ENCODE measurements at places on chromosomes 7 and 10.

- no peak overlapping the region for H3K4me3 ChIP-seq
- H3K27ac ChIP-seq: no peak overlapping the region
- no peaks in the 10 kb centered on the region for H3K4me1 ChIP-seq
- H3K27me3 ChIP-seq: no peaks in the 10 kb centered on the region
- DNase-seq: no peak
- no peaks in the 10 kb centered on the region for H3K36me3 ChIP-seq
These were observed 135.4 kb downstream of the CXCL12 start for GRCh38 chr10:44249490-44249889.

DNA sequence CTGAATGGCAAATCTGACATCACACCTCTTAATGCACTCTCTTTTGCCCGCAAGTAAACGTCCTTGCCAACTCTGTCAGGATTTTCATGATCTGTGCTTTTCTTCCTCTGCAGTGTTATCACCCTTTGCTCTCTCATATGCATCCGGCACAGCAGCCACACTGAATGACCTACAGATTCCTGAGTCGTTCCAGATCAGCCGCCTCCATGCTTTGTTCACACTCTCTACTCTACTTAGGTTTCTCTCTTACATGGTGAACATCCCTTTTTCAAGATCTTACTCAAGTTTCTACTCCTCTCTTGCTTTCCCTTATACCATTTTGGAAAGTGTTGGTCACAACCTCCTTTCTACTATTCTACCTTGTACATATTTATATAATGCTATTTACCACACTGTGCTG is 127.7 kb upstream of the AOAH start:
- H3K27ac ChIP-seq: no peak overlapping the region
- no peaks in the 10 kb centered on the region for H3K27me3 ChIP-seq
- no peaks in the 10 kb centered on the region for H3K4me1 ChIP-seq
- H3K36me3 ChIP-seq: peaks cover 40% of the 10 kb centered on the region
- no peak for DNase-seq
- H3K4me3 ChIP-seq: no peak overlapping the region

GRCh38 chr10:29811751-29812427 is 177.1 kb upstream of the SVIL start:
- no peaks in the 10 kb centered on the region for H3K36me3 ChIP-seq
- H3K4me3 ChIP-seq: no peak overlapping the region
- no peak for DNase-seq

GRCh38 chr7:40546616-40547501 is 412.1 kb downstream of the SUGCT start:
- DNase-seq: no peak
- no peaks in the 10 kb centered on the region for H3K4me1 ChIP-seq
- no peak overlapping the region for H3K4me3 ChIP-seq
- H3K27ac ChIP-seq: no peak overlapping the region
- no peaks in the 10 kb centered on the region for H3K36me3 ChIP-seq
- H3K27me3 ChIP-seq: no peaks in the 10 kb centered on the region

GRCh38 chr7:99499371-99499720 is 735 bp downstream of the ZNF394 start:
- H3K27ac ChIP-seq: peak overlapping the region; percentile 97
- peak overlapping the region; percentile 77 for H3K4me3 ChIP-seq
- no peaks in the 10 kb centered on the region for H3K27me3 ChIP-seq
- no peak for DNase-seq

DNA sequence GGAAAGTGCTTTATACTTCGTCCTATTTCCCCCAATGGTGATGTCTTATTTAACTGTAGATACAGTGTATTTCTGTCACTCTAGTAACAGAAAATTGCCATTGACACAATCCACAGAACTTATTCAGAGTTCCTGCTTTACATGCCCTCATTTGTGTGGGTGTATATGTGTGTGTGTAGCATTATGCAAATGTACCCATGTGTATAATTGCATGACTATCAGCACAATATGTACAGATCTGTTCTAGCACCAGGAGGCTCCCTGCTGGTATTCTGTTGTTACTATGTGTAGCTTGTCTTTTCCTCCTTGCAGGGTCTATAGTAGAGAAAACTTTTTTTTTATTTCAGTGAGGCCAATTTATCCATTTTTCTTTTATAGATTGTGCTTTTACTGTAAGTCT is 16.5 kb downstream of the CYP3A43 start:
- DNase-seq: no peak
- H3K4me1 ChIP-seq: no peaks in the 10 kb centered on the region
- no peak overlapping the region for H3K27ac ChIP-seq

GRCh38 chr7:46145412-46145811 is 224.3 kb upstream of the IGFBP3 start:
- no peaks in the 10 kb centered on the region for H3K36me3 ChIP-seq
- H3K4me3 ChIP-seq: no peak overlapping the region
- no peaks in the 10 kb centered on the region for H3K27me3 ChIP-seq
- DNase-seq: no peak
- H3K4me1 ChIP-seq: no peaks in the 10 kb centered on the region
- no peak overlapping the region for H3K27ac ChIP-seq

DNA sequence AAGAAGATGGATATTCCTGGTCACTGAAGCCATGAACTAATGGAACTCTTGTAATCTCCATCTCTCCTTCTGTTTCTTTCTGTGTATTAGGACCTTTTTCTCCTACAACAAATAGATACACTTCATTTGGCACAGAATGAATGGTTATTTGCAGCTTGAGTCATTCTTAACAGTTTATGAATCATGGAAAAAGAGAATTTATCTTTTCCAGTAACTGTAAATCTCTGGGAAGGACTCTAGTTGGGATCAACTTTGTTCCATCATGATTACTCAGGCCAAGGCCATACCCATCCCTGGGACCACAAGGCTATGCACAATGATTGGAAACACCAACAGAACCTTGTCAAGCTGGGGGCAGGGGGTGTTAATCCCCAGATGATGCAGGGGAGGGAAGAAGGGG is 36.1 kb upstream of the MDFIC start:
- H3K4me3 ChIP-seq: no peak overlapping the region
- H3K36me3 ChIP-seq: no peaks in the 10 kb centered on the region
- H3K27me3 ChIP-seq: no peaks in the 10 kb centered on the region
- no peaks in the 10 kb centered on the region for H3K4me1 ChIP-seq
- no peak for DNase-seq

GRCh38 chr7:51321961-51322515 is 5.4 kb upstream of the COBL start:
- no peak for DNase-seq
- peaks cover 20% of the 10 kb centered on the region for H3K27me3 ChIP-seq
- H3K27ac ChIP-seq: no peak overlapping the region
- peaks cover 3% of the 10 kb centered on the region for H3K4me1 ChIP-seq
- H3K4me3 ChIP-seq: no peak overlapping the region

DNA sequence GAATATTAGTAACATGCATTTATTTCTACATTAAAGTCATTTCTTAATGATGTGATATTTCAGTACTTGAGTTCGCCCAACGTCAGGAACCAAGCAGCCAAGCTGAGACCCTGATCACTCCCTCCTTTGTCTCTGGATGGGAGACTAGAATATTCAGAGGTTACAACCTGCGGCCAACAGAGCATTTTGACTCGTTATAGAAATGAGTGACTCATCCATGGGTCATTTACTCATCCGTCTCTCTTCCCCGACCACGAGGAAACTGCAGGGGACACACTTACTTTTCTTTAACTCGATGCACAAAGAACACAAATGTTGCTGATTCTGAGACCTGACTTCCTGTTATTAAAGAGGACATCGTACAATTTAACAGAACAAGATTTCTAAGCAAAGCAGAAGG is 343.3 kb downstream of the FRMD4A start:
- DNase-seq: no peak
- no peaks in the 10 kb centered on the region for H3K36me3 ChIP-seq
- H3K4me1 ChIP-seq: peaks cover 3% of the 10 kb centered on the region
- H3K4me3 ChIP-seq: no peak overlapping the region
- peak overlapping the region; percentile 14 for H3K27ac ChIP-seq

DNA sequence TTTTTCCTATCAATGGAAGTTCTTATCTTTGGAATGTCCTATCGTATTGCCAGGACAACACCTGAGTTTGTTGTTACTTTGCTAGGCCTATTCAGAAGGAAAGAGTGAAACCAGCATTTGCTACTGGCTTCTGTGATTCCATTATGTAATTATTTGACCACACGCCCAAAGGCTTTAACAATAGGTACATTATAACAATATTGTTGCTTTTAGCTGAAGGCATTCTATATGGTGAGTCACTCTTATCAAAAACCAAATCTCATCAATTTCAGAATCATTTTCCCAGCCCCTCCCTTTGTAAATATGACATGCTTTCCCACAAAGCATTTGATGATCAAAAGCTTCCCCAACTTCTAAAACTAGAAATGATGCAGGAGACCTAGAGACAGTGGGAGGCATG is 294.4 kb upstream of the NEBL start:
- no peaks in the 10 kb centered on the region for H3K4me1 ChIP-seq
- no peak overlapping the region for H3K27ac ChIP-seq
- no peak for DNase-seq
- no peaks in the 10 kb centered on the region for H3K36me3 ChIP-seq
- peaks cover 5% of the 10 kb centered on the region for H3K27me3 ChIP-seq
- H3K4me3 ChIP-seq: no peak overlapping the region

DNA sequence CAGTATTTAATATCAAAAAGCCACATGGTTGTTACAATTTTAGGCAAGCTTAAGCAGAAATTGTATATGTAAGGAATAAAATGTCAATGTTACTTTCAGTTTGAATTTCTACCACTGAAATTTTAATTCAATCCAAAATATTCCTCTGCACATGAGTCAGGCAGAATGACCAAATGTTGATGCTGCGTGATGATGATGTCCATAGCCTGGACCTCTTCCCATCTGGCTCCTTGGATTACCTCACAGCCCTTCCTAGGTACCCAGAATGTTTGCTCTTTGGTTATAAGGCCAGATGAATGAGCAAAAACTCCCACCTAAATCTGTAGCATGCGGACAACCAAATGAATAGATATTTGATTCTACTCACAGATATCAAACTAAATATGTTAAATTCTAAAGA is 258.3 kb upstream of the IMMP2L start:
- no peaks in the 10 kb centered on the region for H3K27me3 ChIP-seq
- no peak overlapping the region for H3K4me3 ChIP-seq
- no peaks in the 10 kb centered on the region for H3K4me1 ChIP-seq
- no peak overlapping the region for H3K27ac ChIP-seq

- no peak overlapping the region for H3K27ac ChIP-seq
- no peaks in the 10 kb centered on the region for H3K27me3 ChIP-seq
- no peaks in the 10 kb centered on the region for H3K36me3 ChIP-seq
- no peaks in the 10 kb centered on the region for H3K4me1 ChIP-seq
- no peak overlapping the region for H3K4me3 ChIP-seq
- no peak for DNase-seq
These were observed 117.7 kb downstream of the PFKFB3 start for GRCh38 chr10:6320320-6321010.

- H3K27me3 ChIP-seq: no peaks in the 10 kb centered on the region
- H3K36me3 ChIP-seq: no peaks in the 10 kb centered on the region
- no peak overlapping the region for H3K27ac ChIP-seq
- no peak for DNase-seq
- no peak overlapping the region for H3K4me3 ChIP-seq
- no peaks in the 10 kb centered on the region for H3K4me1 ChIP-seq
These were observed 11.4 kb upstream of the TMEM26 start for GRCh38 chr10:61464461-61465170.

DNA sequence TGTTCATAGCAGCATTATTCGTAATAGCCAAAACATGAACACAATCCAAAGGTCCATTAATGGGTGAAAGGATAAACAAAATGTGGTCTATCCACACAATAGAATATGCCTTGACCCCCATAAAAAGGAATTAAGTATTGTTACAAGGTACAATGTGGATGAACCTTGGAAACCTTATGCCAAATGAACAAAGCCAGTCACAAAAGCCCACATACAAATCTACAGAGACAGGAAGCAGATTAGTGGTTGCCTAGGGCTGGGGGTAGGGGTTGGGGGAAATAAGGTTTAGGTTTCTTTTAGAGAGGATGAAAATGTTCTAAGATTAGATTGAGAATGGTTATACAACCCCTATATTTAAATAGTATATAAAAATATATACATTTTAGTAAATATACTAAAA is 34.8 kb downstream of the PIP4K2A start:
- no peak for DNase-seq
- H3K4me3 ChIP-seq: no peak overlapping the region
- no peak overlapping the region for H3K27ac ChIP-seq
- H3K36me3 ChIP-seq: no peaks in the 10 kb centered on the region

- no peaks in the 10 kb centered on the region for H3K4me1 ChIP-seq
- H3K27ac ChIP-seq: no peak overlapping the region
- no peaks in the 10 kb centered on the region for H3K36me3 ChIP-seq
These were observed 65.6 kb downstream of the UNCX start for GRCh38 chr7:1298051-1298930.

DNA sequence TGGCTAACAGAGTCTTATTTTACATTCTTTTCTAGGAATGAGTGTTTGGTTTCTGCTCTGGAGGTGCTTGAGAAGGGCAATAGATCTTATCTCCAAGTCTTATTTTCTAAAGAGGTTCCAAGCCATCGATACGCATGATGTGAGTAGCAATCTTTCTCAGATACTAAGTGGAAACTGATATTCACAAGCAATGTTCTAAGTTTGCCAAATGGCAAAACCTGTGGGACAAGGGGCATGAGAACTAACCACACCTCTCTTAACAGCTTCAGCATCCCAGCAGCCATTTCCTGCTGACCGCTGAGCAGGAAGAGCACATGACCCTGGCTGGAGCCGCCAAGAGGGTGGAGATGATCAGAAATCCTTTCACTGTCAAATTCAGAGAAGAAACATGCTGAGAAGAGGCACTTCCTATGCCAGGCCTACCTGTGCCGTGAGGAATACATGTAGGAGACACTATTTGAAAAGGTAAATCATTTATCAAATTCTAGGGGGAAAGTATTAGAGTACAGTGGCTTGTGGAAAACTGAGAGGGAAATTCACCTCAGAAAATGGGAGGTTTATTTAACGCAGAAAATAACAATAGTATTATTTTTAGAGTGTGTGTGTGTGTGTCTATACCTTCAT is 35.2 kb downstream of the CCDC71L start:
- no peaks in the 10 kb centered on the region for H3K36me3 ChIP-seq
- no peak for DNase-seq
- H3K27ac ChIP-seq: no peak overlapping the region
- H3K4me1 ChIP-seq: no peaks in the 10 kb centered on the region
- no peaks in the 10 kb centered on the region for H3K27me3 ChIP-seq

DNA sequence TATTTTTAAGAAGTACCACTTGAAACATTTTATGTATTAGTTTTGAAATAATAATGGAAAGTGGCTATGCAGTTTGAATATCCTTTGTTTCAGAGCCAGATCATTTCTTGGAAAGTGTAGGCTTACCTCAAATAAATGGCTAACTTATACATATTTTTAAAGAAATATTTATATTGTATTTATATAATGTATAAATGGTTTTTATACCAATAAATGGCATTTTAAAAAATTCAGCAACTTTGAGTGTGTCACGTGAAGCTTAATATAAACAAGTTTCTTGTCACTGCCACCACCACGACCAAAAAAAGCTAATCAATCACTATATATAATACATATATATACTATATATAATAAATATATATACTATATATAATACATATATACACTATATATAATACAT is 4.8 kb downstream of the IL6 start:
- DNase-seq: no peak
- no peak overlapping the region for H3K27ac ChIP-seq
- H3K4me1 ChIP-seq: peaks cover 11% of the 10 kb centered on the region
- H3K4me3 ChIP-seq: no peak overlapping the region

Measured in CD4-positive, alpha-beta T cell (primary cell).